ENCODE measurements at places on chromosomes 13 and 19. TPM values are rescaled to one million over a fixed set of nuclear protein-coding genes. Genes with fewer than 3 reads are reported as not detected.

MBD3L2 gene
- polyA plus RNA-seq = not detected

TRIM28 gene
- polyA plus RNA-seq = 459 TPM

WDR88 gene
- 1.3 TPM for polyA plus RNA-seq

GRCh38 chr13:29877456-29878078 lies 27.1 kb upstream of the UBL3 start:
- DNase-seq = no peak

GRCh38 chr19:35115177-35115951 lies at the start of gene FXYD3:
Gene FXYD3, plus strand, starts transcription at chr19:35115823. Its CDS starts 3,554 bp downstream, at chr19:35119377.
- DNase-seq = no peak

DNA sequence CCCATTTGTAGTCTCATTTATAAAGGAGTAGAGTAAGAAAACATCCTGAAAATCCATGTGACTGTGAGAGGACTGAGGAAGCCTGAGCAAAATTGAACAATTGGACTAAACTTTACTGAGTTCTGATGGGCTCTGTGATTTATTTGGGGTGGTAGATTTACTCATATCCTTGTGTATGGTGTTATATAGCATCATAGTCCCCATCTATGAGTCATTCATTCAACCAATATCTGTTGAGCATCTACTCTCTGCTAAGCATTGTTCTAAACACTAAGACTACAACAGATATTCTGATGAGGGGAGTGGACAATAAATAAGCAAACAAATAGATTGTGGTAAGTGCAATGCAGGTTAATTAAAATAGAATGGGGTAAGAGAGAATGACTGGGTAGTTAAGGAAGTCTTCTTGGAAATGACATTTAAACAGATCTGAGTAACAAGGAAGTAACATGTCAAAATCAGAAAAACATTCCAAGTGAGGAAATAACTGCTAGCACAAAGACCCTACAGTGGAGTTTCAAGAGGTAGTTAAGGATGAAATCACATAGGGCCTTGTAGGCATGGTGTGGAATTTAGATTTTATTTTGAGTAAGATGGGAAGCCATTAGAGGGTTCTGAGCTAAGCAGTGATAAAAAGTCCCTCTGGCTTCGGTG lies 36.3 kb upstream of the MLNR start:
- no peak for DNase-seq

GRCh38 chr19:29532097-29532496 lies 6.3 kb downstream of the VSTM2B start:
- DNase-seq = no peak

All from right lung (tissue), 10 donors.